AG04449 (cell line): ENCODE measurements at places on chromosomes 1 and 21.

DNA sequence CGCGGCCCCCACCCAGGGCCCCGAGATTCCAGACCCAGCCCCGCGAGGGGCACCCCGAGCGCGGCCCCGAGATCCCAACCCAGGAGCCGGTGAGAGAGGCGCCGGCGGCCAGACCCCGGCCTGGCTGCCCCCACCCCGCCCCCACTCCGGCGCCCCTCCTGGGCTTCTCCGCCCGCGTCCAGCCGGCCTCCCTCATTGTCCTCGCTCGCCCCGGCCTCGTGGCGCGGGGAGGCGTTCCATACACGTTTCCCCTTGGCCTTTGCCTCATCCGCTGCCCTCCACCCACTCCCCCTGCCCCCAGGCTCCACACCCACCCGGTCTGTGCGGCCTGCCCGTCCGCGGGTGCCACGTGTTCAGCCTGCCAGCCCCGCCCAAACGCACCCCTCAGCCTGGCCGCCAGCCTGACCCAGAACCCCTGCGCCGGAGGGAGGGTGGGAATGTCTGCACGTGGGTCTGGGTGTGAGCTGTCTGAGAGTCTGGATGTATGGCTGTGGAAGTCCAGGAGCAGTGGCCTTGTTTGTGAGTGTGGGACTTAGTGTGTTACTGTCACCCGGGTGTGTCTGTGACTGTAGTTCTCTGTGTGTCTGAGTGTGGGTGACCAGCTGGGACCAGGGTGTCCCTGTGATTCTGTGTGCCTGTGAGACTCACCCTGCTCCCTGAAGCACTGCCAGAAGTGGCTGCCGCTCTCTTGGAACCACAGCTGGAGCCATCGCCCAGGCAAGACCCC is 681 bp downstream of the B4GALT2 start:
- DNase-seq, result no peak

- DNase-seq, result no peak
Measured at GRCh38 chr1:193462629-193463320, 276.4 kb upstream of the B3GALT2 start.

GRCh38 chr21:29708401-29708800 is 231.4 kb downstream of the GRIK1 start:
- DNase-seq, result no peak

GRCh38 chr1:218388591-218388990 is 43.5 kb downstream of the TGFB2 start:
- no peak for DNase-seq

GRCh38 chr1:207316622-207317391 is 4.7 kb upstream of the CD55 start:
- DNase-seq, result no peak

DNA sequence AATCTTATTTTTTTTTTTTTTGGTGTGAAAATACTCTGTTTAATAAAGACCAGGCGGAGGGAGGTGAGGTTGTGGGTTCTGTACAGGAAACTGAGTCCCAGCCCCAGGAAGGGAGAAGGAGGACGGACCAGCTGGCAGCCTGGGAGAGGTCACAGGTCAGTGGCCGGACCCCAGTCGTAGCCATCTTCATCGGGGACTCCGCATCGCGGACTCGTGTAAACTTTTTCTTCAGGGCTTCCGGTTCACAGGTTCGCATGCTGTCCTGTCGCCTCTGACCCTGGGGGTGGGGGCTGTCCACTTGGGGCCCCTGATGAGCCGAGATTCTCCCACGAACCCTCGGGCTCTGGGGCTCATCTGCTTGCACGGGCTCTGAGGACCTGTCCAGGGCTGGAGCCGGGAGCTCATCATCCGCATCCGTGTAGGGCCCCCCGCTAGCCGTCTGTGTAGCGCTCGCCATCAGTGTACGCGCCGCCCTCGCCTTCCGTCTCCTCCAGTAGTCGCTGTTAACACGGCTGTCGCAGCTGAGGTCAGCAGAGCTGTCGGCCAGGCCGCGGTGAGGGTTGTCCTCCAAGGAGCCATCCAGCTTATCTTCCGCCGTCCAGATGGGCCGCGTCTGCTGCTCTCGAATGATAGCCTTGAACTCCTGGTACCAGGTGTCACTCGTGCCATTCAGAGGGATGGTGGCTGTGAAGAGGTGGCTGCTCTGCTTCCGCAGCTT is 975.7 kb upstream of the PRMT6 start:
- no peak for DNase-seq

- DNase-seq, result no peak
Measured at GRCh38 chr1:111702504-111703050, 36.6 kb downstream of the INKA2 start.

DNA sequence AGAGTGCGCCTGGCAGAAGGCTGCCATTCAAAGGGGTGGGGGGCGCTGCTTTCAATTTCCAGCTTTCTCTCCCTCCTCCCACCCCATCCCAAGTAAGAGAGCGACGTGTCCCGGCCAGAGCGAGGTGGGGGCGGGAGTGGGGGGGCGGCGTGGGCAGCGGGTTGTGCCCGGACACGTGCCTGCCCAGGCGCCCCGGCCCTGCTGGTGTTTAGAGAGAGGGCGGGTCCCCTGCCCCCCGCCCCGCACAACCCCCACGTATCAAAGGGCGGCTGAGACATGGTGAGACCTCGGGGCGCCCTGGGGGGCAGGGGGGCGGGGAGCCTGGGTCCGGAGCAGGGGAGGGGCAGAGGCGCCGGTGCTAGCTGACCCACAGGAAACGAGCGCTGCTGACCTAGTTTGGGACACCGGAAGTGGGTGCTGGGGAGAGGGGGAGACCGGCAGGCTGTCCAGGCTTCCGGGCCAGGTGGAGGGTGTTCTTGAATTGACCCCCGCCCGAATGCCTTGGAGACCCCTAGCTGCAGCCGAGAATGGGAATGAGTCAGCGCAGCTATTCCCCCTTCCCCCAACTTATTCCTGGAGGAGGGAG is 1.3 kb downstream of the ZBTB7B start:
- DNase-seq, result no peak

GRCh38 chr1:199173356-199173755 is 534.5 kb downstream of the PTPRC start:
- DNase-seq, result peak; percentile 17

- peak; percentile 63 for DNase-seq
Measured at GRCh38 chr1:115302390-115302961, 35.6 kb downstream of the NGF start.

DNA sequence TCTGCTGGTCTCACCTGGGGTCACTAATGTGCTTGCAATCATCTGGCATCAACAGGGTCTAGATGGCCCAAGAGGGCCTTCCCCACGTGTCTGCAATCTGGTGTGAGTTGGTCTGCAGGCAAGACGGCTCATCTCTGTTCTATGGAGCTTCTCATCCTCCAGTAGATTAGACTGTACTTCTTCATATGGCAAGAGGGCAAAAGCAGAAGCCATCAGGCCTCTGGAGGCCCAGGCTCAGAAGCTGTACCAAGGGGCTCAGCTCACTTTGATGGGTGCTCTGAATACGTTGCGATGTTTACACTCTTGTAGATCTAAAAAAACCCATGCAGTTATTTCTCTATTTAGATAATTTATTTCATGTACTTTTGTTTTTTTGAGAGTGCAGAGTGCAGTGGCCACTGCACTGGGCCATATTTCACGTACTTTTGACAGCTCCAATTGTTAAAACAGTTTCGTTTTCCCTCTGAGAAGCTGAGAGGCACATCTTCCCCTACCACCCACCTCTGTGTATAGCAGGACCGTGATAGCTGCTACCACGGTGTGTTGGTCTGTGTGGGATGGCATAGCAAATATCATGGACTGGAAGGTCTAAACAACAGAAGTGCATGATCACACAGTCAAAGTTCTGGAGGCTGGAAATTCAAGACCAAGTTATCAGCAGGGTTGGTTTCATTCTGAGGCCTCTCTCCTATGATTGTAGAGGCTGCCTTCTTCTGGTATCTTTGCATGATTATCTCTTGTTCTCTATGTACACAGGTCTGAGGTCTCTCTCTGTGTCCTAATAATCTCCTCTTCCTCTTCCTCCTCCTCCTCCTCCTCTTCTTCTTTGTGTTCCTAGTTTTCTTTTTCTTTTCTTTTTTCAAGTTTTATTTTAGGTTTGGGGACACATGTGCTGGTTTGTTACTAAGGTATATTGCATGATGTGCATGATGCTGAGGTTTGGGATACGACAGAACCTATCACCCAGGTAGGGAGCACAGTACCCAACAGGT is 17.0 kb downstream of the CITED4 start:
- no peak for DNase-seq

DNA sequence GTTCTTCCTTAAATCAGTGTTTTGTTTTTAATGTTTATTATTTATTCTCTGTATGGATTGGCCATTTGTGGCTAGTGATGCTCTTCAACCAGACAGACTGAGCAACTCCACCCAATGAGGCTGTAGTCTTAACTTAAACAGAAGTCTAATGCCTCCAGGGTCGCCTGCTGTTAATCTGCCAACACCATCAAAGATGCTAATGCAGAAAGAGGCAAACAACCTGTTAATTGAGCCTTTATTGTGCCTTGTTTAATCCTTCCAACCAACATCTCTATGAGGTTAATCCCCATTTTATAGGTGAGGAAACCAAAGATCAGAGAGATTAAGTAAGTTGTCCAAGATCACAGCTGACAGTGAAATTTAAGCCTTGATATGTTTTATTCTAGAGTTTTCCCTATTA is 79.4 kb upstream of the SSX2IP start:
- no peak for DNase-seq

DNA sequence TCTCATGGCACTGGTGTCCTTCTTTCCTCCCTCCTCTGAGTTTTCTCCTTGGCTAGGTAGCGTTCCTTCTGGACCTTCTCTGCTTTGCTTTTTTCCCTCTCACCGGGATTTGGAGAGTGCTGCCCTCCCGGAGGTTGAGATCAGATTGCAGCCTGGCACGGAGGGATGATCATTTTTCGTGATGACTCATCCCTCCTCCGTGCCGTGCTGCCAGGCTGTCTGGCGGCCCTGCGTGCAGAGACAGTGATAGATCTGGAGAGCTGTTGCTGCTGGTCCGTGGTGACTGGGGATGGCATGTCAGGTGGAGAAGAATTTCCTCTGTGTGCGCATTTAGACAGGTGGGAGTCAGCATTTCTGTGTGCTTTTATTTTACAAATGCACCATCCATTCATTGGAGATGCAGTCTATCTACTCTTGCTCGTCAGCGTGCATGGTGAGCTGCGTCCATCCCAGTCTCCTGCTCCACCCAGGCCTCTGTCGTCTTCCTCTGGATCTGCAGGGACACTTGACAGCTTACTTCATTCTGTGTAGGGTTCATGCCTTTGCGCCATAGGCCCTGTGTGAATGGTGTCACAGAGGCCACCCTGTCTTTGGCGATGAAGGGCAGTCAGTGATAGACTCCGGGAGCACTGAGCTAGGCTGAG is 104.4 kb downstream of the PCBP3 start:
- no peak for DNase-seq

GRCh38 chr1:200302192-200302920 is 107.5 kb downstream of the ZNF281 start:
- no peak for DNase-seq

- DNase-seq, result no peak
Measured at GRCh38 chr1:6208723-6209660, 3.1 kb downstream of the RNF207 start.

DNA sequence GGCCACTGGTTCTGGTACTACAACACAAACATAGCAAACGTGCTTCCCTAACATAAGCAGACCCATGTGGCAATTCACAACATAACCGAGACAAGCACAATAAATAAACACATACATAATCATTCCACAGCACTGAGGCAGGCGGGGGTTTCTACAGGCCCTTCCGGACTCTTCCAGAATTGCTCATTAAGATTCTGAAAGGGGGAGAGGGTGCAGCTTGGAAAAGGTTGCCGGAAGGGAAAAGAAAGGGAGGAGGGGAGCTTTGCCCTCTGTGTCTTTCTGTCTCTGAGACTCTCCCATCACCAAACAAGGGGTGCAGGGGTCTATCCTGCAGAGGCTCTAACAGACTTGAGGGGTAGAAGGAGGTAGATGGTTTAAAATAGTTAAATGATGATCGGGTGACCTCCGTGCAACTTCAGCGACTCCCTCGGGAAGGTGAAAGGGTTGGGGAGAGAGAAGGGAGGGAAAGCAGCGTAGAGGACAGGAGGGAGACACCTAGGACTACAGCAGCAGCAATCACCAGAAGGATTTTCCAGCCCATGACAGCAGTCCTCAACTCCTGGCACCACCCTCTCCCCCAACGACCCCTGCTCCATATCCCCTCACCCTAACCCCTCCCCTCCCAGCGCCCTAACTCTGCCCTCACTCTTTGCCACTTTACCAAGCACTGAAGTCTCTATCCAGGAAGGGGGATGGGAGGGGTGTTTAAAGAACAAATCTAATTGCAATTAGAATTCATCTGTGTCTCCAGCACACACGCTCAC is 365.5 kb upstream of the ESRRG start:
- no peak for DNase-seq

DNA sequence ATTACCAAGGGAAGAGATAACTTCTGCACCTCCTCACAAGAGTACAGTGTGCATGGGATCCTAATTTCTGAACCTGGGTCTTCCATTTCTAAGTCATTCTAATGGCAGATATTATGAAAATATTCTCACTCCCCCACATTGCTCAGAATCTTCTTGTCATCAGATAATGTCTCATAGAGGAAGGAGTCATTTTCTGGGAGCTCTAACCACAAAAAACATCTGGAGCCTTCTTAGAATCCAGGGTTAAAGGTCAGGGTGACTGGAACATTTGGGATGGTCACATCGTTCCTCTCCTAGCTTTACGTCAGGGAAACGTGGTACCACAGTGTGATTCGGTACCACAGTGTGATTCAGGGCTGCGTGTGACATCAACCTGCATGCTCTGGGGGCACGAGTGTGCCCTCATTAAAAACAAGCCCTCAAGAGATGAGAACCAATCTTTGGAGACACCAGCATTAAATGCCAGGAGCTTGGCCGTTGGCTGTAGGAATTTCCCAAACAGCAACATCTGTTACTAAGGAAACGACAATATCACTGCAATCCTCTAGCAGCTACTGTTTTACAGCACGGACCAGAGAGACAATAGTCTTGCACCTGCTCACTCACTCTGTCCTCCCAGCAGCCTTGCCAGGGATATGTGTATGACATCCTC is 179.1 kb downstream of the PSMG1 start:
- DNase-seq, result no peak

- DNase-seq, result no peak
Measured at GRCh38 chr1:223224465-223224864, 81.4 kb upstream of the TLR5 start.

- no peak for DNase-seq
Measured at GRCh38 chr1:205279986-205280385, 41.6 kb downstream of the NUAK2 start.

DNA sequence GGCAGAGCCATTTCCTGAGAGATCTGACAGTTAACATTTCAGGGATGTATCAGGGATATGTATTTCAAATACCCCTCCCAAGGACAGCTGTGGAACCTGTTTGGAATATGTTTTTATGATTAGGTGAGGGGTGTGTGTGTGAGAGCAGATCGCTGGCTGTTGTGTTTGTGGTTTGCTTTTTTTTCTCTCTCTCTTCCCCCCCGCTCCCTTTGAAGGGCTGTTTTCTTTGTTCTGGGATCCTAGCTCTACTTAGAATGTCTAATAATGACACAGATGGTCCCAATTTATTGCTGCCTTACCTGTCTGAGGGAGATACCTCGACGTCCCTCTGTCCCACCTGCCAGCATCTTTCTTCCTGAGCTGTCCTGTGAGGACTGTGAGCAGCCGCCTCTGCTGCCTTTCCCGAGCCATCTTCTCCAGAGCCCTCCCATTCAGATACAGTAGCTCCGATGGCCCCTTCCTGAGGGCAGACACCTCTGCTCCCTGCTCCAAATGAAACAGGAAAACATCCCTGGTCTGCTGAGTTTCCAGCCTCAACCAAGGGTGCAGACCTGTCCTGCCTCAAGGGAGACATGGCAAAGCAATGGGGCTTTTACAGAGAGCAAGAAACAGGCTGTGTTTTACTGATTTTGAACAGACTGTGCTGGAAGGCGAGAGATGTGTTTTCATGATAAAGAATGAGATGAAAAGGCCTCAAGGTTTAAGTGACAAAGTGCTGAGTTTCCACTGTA is 138.0 kb upstream of the TNR start:
- no peak for DNase-seq

- no peak for DNase-seq
Measured at GRCh38 chr21:43731476-43731875, 12.5 kb downstream of the PDXK start.
